ENCODE measurements at places on chromosomes 6 and 20.

DNA sequence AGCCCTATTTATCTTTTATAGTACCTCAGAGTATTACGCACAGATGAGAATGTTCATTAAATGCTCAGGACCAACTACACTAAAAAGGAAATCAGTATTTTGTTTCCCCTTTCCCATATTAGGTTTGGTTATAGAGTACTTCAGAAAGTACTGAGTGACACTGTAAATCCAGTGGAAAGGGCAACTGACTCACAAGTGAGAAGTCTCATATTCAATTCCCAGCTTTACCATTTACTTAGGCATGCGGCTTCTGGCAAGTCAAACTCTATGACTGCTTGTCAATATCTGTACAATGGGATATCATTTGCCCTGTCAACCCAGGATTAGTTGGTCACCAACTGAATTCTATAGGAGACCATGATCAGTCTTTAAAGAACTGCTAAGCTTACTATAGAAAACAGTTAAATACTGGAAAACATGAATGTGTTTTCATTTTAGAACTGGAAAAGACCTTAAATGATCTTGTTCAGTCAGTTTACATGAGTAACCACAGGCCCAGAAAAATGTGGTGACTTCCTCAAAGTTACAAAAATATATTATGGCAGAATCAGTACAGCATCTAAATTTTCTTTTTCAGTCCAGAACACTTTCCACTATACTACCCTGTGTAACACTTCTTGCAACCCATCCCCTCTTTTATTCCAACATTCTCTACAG is 3.6 kb downstream of the MAP3K7 start:
- DNase-seq: no peak

DNA sequence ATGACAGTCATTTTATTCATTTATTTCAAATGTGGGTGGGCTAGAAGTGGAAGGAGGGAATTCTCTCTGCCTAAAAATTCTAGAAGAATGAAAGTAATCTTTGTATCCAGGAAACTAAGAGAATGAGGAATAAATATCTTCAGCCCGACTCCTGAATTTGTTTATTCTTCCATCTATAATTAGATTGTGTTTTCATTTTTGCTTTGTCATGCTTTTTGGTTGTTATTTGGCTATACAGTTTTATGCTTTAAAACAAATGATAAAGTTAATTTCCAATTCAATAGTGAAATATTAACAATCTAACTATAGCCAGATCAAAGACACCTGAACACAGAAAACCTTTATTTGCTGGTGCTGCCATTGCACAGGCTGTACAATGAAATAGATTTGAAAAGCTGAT is 521.3 kb downstream of the KIF16B start:
- no peak for DNase-seq

- no peak for DNase-seq
These were observed 138.3 kb upstream of the TSHZ2 start for GRCh38 chr20:52833901-52834300.

DNA sequence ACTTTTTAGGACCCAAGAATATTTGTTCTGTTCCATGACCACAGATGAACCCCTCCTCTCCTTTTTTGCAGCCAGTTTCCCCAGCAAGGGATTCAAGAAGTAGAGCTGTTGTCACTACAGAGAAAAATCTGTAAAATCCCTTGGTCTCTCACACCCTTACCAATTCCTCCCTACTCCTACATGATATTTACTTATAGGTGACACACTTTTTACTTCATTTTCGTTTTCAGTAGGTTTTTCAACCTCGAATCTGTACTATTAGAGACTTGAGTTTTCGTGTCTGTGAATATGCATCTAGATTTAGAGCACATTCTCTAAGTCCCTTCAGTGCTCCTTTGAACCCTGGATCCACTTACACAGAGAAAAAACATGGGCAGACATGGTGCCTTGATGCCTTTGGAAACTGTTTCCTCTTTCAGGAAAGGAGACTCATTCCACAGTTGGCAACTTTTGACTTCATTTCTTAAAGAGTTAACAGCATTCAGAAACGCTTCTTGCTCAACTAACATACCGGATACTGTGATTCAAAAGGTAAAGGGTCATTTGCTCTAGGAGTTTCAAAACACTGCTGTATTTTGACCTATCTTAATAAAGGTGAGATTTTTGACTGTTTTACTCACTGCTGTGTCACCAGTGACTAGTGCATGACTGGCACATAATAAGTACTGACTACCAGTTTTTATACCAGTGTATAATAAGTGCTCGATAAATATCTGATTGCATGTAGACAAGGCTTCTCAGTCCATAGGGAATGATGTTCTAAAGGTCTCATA is 50.6 kb downstream of the LAMA4 start:
- DNase-seq: no peak

DNA sequence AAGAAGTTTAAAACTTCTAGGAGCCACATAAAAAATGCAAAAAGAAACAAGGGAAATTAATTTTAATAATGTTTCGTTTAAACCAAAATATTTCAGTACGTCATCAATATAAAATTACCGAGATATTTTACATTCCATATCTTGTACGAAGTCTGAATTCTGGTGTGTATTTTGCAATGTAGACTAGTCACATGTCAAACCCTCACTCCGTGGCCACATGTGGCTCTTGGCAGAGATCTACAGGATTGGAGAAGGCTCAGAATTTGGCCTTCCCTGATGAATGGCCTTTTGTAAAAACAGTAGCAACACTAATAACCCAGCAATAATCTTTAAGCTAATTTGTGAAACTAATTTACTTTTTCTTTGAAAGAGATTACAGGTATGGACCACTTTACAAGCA is 217.1 kb downstream of the PRL start:
- DNase-seq: no peak

DNA sequence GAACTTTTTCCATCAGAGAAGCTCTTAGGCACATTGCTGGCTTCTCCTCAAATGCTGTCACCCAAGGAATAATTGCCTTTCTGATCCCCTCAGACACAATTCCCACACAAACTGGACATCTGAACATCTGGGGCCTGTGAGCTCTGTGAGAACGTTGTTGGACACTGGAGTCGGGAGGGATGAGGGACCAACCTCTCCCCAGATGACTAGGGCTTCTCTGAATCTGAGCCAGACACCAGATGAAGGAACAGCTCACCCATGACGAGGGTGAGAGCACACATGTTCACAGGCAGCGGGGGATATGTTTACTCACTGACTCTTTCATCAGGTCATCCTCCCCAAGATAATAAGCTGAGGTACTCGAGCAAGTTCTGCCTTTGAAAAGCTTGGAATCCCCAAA is 283.9 kb upstream of the SUPT3H start:
- DNase-seq: no peak

DNA sequence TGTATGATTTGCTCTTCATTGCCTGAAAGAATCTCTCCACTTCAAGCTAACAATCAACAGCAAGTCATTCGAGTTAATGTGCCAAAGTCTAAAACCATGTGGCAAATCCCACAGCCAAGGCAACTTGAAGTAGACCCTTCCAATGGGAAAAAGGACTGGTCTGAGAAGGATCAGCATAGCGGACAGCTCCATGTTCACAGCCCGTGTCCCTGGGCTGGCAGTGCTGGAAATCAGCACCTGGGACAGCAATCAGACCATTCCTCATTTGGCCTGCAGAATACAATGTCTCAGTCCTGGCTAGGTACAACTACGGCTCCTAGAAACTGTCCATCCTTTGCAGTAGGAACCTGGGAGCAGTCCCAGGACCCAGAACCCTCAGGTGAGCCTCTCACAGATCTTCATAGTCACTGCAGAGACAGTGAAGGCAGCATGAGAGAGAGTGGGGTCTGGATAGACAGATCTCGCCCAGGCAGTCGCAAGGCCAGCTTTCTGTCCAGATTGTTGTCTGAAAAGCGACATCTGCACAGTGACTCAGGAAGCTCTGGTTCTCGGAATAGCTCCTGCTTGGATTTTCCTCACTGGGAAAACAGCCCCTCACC is 1.1 kb downstream of the GJA10 start:
- DNase-seq: no peak

GRCh38 chr6:96234444-96234843 is 218.7 kb downstream of the FUT9 start:
- no peak for DNase-seq

DNA sequence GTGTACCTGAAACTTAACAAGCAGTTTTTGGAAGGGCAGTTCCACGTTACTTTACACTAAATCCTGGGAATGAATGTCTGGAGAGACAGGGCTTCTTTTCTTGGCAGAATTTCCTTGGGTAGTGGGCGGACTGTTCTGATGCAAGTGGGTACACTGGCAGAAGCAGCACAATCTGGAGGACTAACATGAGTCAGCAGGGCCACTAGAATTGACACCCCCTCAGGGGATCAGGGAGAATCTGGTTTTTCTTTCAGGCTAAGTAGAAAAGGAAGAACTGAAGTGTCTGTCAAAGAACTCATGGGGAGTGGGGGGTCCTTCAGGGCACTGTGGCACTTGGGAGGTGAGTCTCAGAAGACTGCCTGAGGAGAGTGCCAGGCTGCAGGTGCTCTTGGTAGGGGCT is 34.6 kb downstream of the PANK2 start:
- no peak for DNase-seq

DNA sequence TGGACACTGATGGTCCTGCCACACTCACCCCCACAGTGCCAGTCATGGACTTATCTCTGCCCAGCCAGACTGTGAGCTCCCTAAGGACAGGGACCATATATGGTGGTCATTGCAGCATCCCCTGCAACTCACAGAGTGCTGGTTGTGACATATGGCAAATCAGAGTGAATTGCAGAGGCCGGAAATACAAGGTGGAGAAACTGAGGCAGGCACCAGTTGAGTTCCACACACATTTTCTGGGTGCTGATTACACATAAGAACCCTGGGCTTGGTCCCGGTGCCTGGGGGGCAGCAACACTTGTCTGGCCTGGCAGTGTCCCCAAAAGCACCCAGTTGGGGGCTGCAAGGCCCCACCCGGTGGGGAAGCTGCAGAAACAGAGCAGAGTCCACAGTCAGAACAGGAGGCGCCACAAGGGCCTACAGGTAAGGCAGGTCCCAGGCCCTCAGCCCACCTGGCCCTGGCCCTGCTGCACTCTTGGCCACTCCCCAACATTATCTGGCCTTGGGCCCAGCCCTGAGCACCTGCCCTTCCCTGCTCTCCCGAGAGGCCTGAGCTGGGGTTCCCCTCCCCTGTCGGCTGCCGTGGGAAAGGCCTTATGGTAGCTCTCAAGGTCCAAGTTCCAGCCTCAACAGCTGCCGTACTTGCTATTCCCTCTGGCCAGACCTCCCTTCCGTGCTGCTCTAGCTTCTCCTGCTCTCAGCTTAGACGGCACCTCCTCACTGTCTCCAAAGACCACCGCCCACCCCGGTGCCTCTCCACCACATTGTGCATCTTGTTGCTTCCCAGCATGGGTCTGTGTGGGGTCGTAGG is 140.8 kb upstream of the PTPN1 start:
- DNase-seq: no peak

DNA sequence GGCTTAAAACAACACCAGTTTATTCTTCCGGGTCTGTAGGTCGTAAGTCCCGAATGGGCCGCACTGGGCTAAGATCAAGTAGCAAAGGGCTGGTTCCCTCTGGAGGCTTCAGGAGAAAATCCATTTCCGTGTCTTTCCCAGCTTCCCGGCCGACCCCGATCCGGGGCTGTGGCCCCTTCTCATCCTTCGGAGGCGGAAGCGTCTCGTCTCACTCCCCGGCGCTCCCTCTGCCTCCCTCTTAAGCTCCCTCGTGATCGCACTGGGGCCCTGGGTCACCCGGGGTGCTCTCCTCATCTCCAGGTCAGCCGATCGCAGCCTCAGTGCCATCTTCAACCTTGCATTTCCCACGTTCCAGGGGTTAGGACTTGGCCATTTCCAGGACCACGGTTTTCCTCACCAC is 199.4 kb downstream of the WDR27 start:
- no peak for DNase-seq

GRCh38 chr20:35025116-35025515 is 67.5 kb downstream of the TRPC4AP start:
- no peak for DNase-seq

DNA sequence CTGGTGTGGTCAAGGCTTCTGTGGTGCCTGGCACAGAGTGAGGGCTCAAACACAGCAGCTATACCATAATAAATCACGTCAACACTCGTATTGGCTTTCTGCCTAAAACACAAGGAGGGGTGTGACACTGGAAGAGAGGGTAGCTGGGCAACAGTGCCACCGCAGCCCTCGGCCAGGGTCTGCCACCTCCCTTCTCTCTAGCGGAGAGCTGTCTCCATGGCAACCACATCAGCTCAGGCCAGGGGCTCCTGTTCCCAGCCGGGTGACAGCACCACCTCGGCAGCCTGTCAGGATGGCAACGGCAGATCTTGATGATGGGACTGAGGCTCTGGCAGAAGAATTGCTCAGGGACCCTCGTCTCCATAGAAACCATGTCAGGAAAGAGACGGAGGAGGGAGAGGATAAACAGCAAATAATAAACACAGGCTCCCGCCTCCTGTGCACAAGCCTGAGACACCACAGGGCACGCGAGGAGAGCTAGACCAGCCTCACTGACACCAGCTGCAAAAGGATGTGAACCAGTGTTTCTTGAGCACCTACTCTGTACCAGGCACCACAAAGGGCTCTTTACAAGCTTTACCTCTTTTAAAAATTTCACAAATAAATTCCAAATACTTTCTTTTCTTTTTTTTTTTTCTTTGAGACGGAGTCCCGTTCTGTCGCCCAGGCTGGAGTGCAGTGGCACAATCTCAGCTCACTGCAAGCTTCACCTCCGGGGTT is 50.4 kb upstream of the TLDC2 start:
- no peak for DNase-seq

DNA sequence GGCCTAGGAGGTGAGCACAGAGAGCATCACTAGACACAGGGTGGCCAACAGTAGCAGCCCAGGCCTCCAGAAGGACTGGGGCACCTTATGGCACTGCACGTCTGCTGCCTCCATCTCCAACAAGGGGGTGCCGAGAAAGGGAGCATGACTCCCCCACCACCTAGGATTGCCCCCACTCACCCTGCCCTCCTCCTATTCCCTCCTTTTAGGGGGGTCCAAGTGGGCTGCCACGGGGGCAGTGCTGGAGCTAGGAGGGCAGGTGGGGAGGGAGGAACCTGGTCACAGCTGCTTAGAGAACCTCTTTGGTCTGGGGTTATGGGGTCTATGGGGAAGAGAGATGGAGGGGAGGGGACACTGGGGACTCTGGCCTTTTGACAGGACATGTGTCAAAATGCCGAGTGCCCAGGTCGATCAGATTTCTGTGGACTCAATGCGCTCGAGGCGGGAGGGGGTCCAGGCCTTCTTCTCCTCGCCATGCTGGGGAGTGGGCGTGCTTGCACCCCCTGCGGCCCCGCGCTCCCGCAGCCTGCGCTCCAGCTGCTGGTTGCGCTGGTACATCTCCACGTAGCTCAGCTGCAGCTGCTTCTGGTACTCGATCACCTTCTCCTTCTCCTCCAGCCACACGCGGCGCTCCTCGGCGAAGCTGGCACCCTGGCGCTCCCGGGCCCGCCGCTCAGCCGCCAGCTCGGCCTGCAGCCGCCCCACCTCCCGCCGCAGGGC is 4.5 kb upstream of the FASTKD5 start:
- DNase-seq: no peak

- DNase-seq: no peak
These were observed 24.9 kb downstream of the SLC22A23 start for GRCh38 chr6:3431994-3432393.

GRCh38 chr6:108738684-108739416 is 109.4 kb upstream of the ARMC2 start:
- no peak for DNase-seq

GRCh38 chr6:25333471-25333870 is 54.3 kb downstream of the CARMIL1 start:
- DNase-seq: no peak

All from activated T-helper 9 cell treated with anti-CD3 and anti-CD28 coated beads, Interleukin-2, amount 50 U/mL, for 16 hours (primary cell).